ENCODE measurements at places on chromosomes 1 and 21. TPM values are rescaled to one million over a fixed set of nuclear protein-coding genes. Genes with fewer than 3 reads are reported as not detected.

The GBP4 gene
- total RNA-seq = 0.05 TPM

The SPATA46 gene
- total RNA-seq = not detected

DNA sequence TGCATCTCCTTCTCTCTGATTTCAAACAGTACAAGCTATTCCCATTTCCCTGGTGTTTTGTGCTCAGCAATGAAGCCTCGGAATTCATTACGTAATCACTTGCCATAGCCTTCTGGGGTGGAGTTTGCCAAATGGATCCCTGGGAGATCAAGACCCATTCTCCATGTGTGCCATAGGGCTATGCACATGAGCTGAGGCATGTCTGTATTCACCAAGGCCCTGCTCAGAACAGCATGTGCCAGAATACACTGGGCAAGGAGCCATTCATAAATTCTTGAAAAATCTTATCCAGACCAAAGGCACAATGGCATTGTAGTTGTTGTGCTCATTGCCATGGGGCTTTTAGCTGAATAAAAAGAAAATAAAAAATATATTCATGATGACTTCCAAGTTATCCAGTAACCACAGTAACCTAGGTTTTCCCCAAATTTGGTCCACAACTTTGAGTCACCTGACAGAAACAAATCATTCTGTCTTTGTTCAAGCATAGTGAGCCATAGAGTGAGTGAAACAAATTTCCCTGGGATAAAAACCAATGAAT is 53.0 kb downstream of the CRB1 start:
- no peak for DNase-seq

DNA sequence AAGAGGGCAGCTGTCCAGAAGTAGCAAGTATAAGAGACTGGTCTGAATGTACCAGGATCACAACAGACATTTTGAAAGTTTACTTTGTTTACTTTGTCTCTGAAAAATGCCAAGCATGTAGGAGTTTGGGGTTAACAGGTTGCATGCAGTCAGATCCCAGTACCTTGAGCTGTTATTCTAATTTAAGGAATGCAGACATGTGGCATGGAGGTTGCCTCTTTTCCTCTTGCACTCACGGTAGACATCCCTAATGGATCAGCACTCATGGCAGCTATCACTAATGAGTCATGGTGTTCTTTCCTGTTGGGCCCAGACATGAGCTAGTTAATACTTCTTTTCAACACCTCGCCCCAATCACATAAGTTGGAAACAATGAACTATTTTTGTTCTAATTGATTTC is 67.3 kb downstream of the GADD45A start:
- no peak for DNase-seq

DNA sequence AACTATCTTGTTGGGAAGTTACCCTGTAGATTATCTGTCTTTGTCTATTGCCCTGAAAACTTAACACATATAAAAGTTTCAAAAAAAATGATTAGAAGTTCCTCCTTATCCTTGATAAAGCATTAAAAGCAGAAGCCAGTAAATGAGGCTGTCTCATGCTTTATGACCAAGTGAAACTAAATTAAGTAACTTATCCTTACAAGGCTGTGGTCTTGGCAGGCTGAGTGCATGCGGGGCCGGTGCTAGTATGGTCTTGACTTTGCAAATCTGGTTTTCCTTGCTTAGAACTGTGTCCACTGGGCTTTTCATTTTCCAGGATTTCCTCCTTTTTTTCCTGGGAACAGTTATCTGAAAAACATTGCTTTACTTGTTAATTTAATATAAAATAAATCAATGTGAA is 43.1 kb downstream of the PCNX2 start:
- DNase-seq = no peak

DNA sequence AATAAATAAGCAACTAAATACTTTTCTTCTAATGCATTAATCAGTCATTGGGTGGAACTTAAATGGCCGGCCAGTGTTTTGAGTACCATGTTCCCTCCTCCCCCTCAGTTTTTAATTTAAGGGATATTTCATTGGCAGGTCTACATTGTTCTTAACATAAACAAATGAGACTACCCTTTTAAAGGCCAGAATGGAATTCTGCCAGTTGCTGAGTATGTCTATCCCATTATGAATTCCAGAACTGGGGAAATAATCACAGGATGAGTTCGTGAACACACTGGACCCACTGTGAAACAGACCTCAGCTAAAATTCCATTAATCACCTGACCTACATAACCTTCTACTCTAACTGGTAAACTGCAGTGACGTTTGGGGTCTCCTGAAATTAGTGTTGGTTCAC is 305.5 kb upstream of the PKN2 start:
- DNase-seq = no peak

GRCh38 chr1:184974056-184974836 is at the start of gene NIBAN1:
Gene NIBAN1 (minus strand): TSS chr1:184974508. CDS start chr1:184974356, 152 bp downstream.
- DNase-seq = peak; percentile 15

DNA sequence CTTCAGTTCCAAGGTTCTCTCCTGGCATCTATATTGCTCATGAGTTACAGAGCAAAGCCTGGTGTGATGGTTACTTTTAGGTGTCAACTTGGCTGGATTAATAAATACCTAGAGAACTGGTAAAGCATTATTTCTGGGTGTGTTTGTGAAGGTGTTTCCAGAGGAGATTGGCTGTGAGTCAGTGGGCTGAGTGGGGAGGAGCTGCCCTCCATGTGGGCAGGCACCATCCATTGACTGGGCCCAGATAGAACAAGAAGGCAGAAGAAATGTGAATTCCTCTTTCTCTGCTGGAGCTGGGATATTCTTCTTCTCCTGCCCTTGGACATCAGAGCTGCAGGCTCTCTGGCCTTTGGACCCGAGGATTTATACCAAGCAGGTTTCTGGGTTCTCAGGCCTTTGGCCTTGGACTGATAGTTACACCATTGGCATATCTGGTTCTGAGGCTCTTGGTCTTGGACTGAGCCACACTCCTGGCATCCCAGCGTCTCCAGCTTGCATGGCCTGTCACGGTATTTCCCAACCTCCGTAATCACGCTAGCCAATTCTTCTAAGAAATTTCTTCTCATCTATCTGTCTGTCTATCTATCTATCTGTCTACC is 44.5 kb downstream of the B3GALT5 start:
- no peak for DNase-seq

DNA sequence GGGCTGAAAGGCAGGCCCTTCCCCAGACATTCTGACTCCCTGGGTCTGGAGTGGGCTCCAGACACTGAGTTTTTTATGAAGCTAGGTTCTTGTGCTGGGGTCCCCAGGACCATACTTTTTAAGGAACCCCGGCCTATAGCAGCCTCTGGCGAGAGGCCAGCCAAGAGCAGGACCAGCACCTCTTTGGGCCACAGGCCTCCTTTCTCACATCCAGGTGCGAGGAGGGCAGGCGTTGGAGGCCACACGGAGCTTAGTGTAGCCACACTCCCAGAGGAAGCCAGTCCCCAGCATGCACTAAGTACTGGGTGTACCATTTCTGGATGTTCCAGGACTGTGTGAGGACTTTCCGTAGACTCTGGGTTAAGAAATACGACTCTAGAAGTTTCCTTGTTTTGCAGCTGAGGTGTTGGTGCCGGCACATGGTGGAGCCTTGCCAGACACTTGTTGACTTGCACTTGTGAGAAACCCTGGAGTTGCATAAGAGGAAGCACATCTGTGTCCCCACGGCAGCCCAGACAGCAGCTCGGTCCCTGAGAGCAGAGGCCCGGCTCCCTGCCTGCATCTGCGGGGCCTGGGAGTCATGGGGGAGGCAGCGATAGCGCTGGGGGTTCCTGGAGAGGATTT is 122.2 kb upstream of the VAMP3 start:
- no peak for DNase-seq

Data from HCT116 (cell line).